WTC11 (cell line): ENCODE measurements at places on chromosomes 4 and X. TPM values are rescaled to one million over a fixed set of nuclear protein-coding genes. Genes with fewer than 3 reads are reported as not detected.

SYP gene
- total RNA-seq, result 4.8 to 7.0 TPM (median 5.3 TPM) in 3 replicates

DNA sequence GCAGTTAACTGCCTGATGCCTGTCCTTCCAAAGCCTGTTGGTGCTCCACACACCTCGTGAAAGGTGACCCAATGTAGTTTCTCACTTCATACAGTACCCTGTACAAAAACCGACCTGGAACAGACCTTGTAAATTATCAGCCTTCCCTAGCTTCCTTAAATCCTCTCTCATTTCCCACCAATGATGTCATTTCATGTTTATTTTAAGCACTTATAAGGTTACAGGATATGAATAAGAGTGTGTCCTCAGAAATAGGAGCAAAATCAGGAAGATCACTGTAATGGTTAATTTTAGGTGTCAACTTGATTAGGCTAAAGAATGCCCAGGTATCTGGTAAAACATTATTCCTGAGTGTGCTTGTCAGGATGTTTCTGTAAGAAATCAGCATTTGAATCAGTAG, 44.7 kb downstream of the TMEM150C start:
- H3K27ac ChIP-seq, result no peak overlapping the region
- H3K4me1 ChIP-seq, result peaks cover 12% of the 10 kb centered on the region
- no peaks in the 10 kb centered on the region for H3K36me3 ChIP-seq
- no peaks in the 10 kb centered on the region for H3K27me3 ChIP-seq

TLR10 gene
- 0.30 TPM in 1 of 3 replicates, not detected in the others for total RNA-seq

- no peak overlapping the region for H3K4me3 ChIP-seq
- no peak for DNase-seq
Observed at GRCh38 chrX:96211953-96212352, 472.7 kb upstream of the DIAPH2 start.

- H3K27ac ChIP-seq, result no peak overlapping the region; the same call in 1 of the 2 replicates
- no peak for DNase-seq
- no peaks in the 10 kb centered on the region for H3K36me3 ChIP-seq
Observed at GRCh38 chr4:111718763-111719559, 426.3 kb upstream of the FAM241A start.

VCX3B gene
- total RNA-seq, result not detected in 3 replicates

- H3K27me3 ChIP-seq, result no peaks in the 10 kb centered on the region
- H3K36me3 ChIP-seq, result no peaks in the 10 kb centered on the region
- H3K4me1 ChIP-seq, result no peaks in the 10 kb centered on the region
- no peak overlapping the region for H3K4me3 ChIP-seq
Observed at GRCh38 chr4:104967034-104967401, 179.7 kb upstream of the TET2 start.

DNA sequence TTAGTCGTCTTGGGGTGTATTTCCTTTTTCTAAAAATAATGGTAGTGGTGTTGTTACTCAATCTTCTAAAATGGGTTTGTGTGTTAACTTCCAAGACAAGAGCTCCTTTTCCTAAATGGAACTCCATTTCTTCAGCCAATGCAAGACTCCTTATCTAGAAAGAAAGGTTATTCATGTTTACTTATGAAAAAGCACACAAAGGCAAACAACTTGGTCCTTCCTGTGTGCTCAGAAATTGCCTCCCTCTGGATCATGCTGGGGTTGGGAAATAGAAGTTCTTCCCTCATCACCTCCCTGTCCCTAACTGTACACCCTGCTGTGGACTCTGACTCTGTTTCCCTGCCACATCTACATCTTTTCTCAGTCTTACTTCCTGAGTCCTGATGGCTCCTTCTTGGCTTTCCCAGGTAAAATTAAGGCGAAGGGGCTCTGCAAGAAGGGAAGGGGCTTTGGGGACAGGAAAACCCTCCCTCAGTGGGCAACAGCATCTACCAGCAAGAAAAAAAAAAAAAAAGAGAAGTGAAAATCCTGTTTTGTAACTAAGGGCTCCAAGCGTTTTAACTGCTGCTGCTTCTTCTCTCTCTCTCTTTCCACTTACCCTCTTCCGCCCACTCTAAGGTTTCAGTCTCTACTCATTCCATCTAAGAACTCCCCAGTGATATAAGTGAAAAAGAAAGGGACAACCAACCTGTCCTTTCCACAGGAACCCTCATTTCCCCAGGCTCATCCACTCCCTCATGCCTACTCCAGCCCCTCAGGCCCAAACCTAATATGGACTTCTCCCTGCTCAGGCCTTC, 19.8 kb upstream of the TASL start:
- no peaks in the 10 kb centered on the region; the same call in 1 of the 2 replicates for H3K4me1 ChIP-seq
- 0 out of 2 replicates have a peak, but pooled peaks cover 3% of the 10 kb centered on the region for H3K36me3 ChIP-seq
- H3K4me3 ChIP-seq, result no peak overlapping the region
- no peak for DNase-seq
- no peaks in the 10 kb centered on the region for H3K27me3 ChIP-seq

GRCh38 chr4:136900696-136901095, 631.6 kb downstream of the PCDH18 start:
- no peak for DNase-seq
- H3K4me1 ChIP-seq, result peaks cover 20% of the 10 kb centered on the region
- no peak overlapping the region for H3K4me3 ChIP-seq
- H3K36me3 ChIP-seq, result peaks cover 4% of the 10 kb centered on the region
- no peaks in the 10 kb centered on the region for H3K27me3 ChIP-seq

- H3K4me1 ChIP-seq, result no peaks in the 10 kb centered on the region
- no peaks in the 10 kb centered on the region for H3K27me3 ChIP-seq
Observed at GRCh38 chr4:142095886-142096605, 459.7 kb downstream of the IL15 start.

ABCG2 gene
- 2.1 to 3.8 TPM (median 3.4 TPM) in 3 replicates for total RNA-seq

- H3K27ac ChIP-seq, result no peak overlapping the region
- peaks cover 34% of the 10 kb centered on the region for H3K4me1 ChIP-seq
- DNase-seq, result no peak
Observed at GRCh38 chr4:159287767-159288166, 184.9 kb downstream of the RAPGEF2 start.

GRCh38 chr4:98470831-98471230, 187.6 kb downstream of the TSPAN5 start:
- peaks cover 16% of the 10 kb centered on the region for H3K4me1 ChIP-seq
- no peaks in the 10 kb centered on the region for H3K27me3 ChIP-seq
- no peak for DNase-seq
- peaks cover 30% of the 10 kb centered on the region for H3K36me3 ChIP-seq
- no peak overlapping the region for H3K4me3 ChIP-seq

DNA sequence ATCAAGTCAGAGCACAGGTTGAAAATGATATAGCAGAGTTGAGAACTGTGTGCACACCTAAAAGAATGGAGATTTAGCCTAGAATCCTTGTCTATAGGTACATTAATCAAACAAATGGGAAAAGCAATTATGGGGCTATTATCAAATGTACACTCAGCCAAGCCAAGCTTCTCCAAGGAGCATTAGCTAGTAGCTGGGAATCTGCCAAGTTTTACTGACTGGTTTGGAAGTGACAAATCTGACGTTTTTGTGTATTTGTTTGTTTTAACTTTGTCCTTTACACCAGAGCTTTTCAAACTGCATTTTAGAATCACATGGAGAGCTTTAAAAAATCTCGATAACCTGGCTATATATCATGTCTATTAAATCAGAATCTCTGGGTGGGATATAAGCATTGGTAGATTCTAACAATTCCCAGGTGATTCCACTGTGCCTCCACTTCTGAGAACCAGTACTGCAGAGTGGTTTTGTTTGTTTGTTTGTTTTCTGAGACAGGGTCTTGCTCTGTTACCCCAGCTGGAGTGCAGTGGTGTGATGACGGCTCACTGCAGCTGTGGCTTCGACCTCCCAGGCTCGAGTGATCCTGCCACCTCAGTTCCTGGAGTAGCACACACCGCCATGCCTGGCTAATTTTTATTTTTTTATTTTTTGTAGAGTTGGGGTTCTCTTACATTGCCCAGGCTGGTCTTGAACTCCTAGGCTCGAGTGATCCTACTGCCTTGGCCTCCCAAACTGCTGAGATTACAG, 279.8 kb downstream of the UNC5C start:
- no peaks in the 10 kb centered on the region; the same call in 1 of the 2 replicates for H3K27me3 ChIP-seq
- H3K27ac ChIP-seq, result no peak overlapping the region
- H3K36me3 ChIP-seq, result no peaks in the 10 kb centered on the region

DNA sequence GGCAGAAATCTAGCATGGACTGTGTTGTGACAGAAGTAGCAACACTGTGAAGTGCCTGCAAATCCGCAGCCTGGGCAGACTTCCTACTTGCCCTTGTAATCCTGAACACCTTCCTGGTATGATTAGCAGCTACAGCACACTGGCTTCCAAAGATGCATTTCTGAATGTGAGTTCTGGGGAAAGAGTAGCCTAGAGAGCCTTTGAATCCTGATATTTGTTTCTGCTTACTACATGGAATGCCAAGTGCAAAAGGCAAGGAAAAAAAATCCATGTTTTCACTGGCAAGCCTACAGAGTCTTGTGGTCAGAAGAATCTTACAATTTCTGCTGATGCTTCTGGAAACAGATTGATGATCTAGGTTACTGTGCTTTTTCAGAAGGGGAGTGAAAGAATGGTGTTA, 223.7 kb downstream of the COL25A1 start:
- no peak overlapping the region for H3K4me3 ChIP-seq
- no peak for DNase-seq
- H3K36me3 ChIP-seq, result peaks cover 17% of the 10 kb centered on the region
- 0 out of 2 replicates have a peak, but pooled peaks cover 7% of the 10 kb centered on the region for H3K4me1 ChIP-seq
- no peak overlapping the region for H3K27ac ChIP-seq

KDR gene
- total RNA-seq, result 80.8 to 88.7 TPM (median 87.2 TPM) in 3 replicates

DNA sequence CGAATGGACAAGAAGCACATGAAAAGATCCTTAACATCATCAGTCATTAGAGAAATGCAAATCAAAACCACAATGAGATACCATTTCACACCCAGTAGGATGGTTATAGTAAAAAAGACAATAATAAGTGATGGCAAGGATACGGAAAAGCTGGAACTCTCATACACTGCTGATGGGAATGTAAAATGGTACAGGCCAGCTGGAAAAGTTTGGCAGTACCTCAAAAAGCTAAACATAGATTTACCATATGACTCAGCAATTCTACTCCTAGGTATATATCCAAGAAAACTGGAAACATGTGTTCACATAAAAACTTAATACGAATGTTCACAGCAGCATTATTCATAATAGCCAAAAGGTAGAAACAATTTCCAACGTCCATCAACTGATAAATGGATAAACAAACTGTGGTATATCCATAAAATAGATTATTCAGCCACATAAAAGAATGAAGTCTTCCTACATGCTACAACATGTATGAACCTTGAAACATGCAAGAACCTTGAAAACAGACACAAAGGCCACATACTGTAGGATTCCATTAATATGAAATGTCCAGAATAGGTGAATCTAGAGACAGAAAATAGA, 11.9 kb downstream of the RPS6KA3 start:
- peaks cover 4% of the 10 kb centered on the region; the same call in 1 of the 2 replicates for H3K36me3 ChIP-seq
- H3K27me3 ChIP-seq, result no peaks in the 10 kb centered on the region
- no peak overlapping the region for H3K4me3 ChIP-seq
- peaks cover 9% of the 10 kb centered on the region for H3K4me1 ChIP-seq
- no peak overlapping the region for H3K27ac ChIP-seq
- DNase-seq, result no peak

ADGRA3 gene
- total RNA-seq, result 40.5 to 48.3 TPM (median 47.9 TPM) in 3 replicates

ZBTB49 gene
- 4.4 to 7.4 TPM (median 5.6 TPM) in 3 replicates for total RNA-seq

PUDP gene
- 20.8 to 22.2 TPM (median 21.7 TPM) in 3 replicates for total RNA-seq

GRCh38 chr4:41644288-41644914, 104.1 kb downstream of the PHOX2B start:
- no peaks in the 10 kb centered on the region for H3K36me3 ChIP-seq
- peak overlapping the region; percentile 64 for H3K4me3 ChIP-seq
- peak; percentile 94 for DNase-seq
- peaks cover 14% of the 10 kb centered on the region for H3K4me1 ChIP-seq

- H3K36me3 ChIP-seq, result no peaks in the 10 kb centered on the region
- no peak overlapping the region for H3K4me3 ChIP-seq
- no peaks in the 10 kb centered on the region; the same call in 1 of the 2 replicates for H3K27me3 ChIP-seq
- DNase-seq, result no peak
- H3K4me1 ChIP-seq, result no peaks in the 10 kb centered on the region
Observed at GRCh38 chr4:129378364-129378763, 282.4 kb downstream of the C4orf33 start.

SH3BP2 gene
- total RNA-seq, result 43.2 to 49.1 TPM (median 44.5 TPM) in 3 replicates

DNA sequence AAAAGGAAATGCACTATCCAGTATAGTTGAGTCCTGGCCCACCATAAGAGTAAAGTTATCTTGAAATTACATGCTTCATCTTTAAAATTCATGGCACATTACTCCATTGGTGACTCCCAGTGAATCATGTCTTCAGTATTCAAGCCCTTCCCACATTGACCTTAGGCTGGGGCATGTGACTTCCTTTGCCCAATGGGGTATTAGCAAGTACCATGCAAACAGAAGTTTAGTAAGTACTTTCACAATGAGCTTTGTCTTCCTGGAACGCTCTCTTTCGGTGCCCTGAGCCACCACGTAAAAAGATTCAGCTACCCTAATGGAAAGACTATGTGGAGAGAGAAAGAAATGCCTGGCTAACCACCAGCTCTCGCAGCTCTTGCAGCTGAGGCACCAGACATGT, 235.4 kb downstream of the HNRNPD start:
- H3K27ac ChIP-seq, result no peak overlapping the region
- H3K4me3 ChIP-seq, result no peak overlapping the region
- H3K4me1 ChIP-seq, result 0 out of 2 replicates have a peak, but pooled peaks cover 3% of the 10 kb centered on the region
- H3K27me3 ChIP-seq, result peaks cover 26% of the 10 kb centered on the region
- no peak for DNase-seq

GRCh38 chrX:2283111-2283859, 217.5 kb downstream of the DHRSX start:
- H3K27me3 ChIP-seq, result peaks cover 3% of the 10 kb centered on the region; the same call in 1 of the 2 replicates
- no peak for DNase-seq
- no peak overlapping the region for H3K4me3 ChIP-seq

DNA sequence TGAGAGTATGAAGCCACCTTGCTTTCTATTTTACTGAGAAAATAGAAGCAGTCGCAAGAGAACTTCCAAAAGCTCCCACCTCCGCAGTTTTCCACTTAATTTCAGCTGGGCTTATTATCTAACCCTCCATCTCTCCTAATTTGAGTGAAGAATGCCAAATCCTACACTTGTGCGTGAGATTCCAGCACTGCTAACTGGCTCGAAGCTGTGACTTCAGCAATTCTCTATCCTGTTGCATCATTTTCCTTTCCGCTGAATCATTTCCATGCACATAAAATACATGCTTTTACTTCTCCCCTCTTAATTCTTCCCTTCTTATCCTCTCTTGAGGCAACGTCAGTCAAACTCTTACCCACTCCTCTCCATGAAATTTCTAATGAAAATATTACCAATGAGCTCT, 189.5 kb downstream of the GASK1B start:
- no peaks in the 10 kb centered on the region for H3K27me3 ChIP-seq
- no peaks in the 10 kb centered on the region for H3K36me3 ChIP-seq
- no peak overlapping the region for H3K4me3 ChIP-seq
- no peak for DNase-seq

GRCh38 chrX:102042372-102043325, 82.8 kb upstream of the TCEAL2 start:
- no peaks in the 10 kb centered on the region for H3K27me3 ChIP-seq
- H3K27ac ChIP-seq, result no peak overlapping the region
- DNase-seq, result no peak
- H3K4me3 ChIP-seq, result no peak overlapping the region
- H3K4me1 ChIP-seq, result no peaks in the 10 kb centered on the region

DNA sequence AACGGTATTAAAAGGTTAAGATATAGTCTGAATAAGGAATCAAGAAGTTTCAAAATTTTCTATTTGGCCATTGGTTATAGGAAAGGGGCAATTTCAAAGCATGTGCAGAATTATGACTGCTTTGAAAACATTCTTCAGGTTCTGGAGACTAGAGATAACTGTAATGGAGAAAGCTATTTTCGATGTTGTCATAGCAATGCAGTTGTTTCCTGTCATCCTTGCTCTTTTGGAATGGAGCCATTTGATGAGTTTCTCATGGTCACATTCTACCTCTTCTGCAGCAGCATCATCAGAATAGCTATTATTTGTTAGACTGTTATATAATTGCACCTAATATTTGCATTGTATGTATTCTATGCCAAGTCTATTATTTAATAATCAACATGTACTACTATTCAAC, 368.2 kb upstream of the NR3C2 start:
- peaks cover 10% of the 10 kb centered on the region for H3K36me3 ChIP-seq

GRCh38 chr4:155617296-155617695, 49.4 kb upstream of the GUCY1A1 start:
- no peak for DNase-seq
- H3K27ac ChIP-seq, result no peak overlapping the region
- no peaks in the 10 kb centered on the region for H3K27me3 ChIP-seq
- H3K4me1 ChIP-seq, result no peaks in the 10 kb centered on the region
- no peaks in the 10 kb centered on the region for H3K36me3 ChIP-seq
